ENCODE measurements at places on chromosomes 12 and 14. TPM values are rescaled to one million over a fixed set of nuclear protein-coding genes. Genes with fewer than 3 reads are reported as not detected.
A peak's percentile ranks its signal among the peaks of the same experiment; 100 is the strongest.

- DNase-seq = no peak
These were observed 9.7 kb downstream of the SCN8A start for GRCh38 chr12:51600721-51601120.

DNA sequence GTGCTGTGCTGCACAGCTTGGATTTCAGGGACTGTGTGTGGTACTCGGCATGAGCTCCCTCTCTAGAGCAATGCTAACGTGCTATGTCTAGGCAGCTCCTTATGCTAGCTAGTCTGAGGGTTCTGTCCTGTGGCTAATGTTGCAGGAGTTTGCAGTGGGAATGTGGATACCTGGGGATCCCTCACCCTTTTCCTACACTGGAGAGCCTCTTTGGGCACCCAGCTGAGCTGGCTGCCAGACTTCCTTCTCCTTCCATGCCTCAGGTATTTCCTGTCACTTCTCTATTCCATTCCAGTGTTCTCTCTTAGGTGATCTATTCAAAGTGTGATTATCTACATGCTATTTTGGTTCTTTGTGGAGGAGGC lies 64.9 kb downstream of the FBXO33 start:
- DNase-seq = no peak

GRCh38 chr12:120470150-120470784 lies 719 bp upstream of the SRSF9 start:
- no peak for DNase-seq

DNA sequence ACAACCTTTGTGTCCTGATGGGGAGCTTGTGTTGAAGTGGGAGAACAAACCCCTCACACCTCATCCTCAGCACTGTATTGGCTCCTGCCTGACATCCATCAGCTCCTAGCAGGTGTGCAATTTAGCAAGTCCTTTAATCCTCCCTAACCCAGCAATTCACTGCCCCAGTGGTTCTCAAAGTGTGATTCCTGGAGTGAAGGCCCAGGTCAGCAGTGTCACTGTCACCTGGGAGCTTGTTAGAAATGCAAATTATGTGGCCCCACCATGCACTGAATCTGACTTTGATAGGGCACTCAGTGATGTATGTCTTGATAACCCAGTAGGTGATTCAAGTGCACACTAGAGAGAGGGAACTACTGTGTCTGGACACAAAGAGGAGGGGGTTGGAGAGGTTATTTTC lies 133.6 kb downstream of the FGD4 start:
- no peak for DNase-seq

DNA sequence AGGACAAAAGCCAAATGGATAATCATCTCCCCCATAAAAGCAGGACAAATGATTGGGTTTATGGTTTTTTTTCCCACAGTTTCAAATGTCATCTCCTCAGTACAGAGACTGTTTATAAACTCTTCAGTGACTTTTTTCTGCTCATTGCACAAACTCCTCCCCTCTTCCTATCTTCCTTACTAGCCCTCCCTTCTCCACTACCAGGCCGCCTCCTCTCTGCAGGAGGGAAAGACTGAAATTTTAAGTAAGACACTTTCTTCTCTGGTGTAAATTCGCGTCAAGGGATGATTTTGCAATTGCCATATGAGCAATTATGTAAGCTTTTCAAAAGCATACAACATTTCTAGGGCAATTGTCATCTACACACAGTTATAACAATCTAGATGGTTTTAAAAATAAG lies 37.0 kb downstream of the BTG1 start:
- DNase-seq = peak; percentile 71

DNA sequence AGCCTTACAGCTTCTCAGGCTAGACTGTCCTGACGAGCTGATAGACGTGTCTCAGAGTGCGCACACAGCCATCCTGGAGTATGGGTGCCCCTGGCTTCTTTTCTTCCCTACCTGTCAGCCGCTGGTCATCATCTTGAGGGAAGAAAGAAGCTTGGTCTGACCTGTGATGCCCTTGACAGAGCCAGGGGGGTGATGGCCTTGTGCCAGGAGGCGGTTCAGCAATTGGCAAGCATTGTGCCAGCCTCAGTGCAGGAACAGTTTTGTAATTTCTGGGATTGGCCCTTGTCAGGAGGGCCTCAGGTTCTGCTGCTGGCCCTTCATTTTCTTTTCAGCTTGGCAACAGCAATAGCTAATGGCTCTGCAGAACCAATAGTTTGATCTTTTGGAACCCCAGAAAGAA lies 80.1 kb downstream of the ADCK1 start:
- DNase-seq = no peak

DNA sequence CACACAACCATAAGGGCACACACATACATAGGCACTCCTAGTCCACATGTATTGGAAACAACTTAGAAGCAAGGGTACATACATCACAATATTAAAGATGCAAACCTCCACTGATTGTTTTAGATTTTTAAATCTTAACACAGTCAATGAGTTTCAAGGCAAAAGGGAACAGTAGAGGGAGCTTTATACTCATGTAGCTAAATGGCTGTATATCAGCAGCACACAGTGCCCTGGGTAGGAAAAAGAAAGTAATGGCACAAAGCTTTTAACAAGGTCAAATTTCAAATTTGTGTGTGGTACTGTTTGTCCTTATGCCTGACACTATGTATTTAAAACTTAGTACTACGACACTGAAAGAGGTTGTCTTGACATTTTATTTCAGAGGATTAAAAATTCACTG lies 262.0 kb downstream of the MED13L start:
- peak; percentile 20 for DNase-seq

GRCh38 chr12:68497107-68497506 lies 113.6 kb upstream of the RAP1B start:
- no peak for DNase-seq

GRCh38 chr12:79689061-79689476 lies 1.7 kb downstream of the PAWR start:
- DNase-seq = no peak

DNA sequence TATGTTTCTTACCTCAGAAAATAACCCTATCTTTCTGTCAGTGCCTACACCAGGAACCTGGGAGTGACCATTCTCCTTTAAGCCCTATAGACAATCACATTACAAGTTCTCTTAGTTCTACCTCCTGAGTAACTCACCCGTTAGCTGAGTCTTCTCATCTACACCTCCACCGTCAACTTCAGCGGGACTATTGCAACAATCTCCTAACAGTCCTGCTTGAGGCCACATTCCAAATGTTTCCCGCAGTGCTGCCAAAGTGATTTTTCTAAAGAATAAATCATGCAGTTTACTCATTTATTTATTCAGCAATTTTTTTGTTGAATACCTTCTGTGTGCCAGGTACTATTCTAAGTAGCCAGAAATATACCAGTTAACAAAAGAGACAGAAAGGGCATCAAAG lies 285.0 kb upstream of the GRIP1 start:
- no peak for DNase-seq

- peak; percentile 47 for DNase-seq
These were observed at the start of gene IGFBP6 for GRCh38 chr12:53097564-53098353. Gene IGFBP6, plus strand, starts transcription at chr12:53097667. Its CDS starts 51 bp downstream, at chr12:53097718.

- no peak for DNase-seq
These were observed 11.5 kb downstream of the FLVCR2 start for GRCh38 chr14:75589931-75590330.

DNA sequence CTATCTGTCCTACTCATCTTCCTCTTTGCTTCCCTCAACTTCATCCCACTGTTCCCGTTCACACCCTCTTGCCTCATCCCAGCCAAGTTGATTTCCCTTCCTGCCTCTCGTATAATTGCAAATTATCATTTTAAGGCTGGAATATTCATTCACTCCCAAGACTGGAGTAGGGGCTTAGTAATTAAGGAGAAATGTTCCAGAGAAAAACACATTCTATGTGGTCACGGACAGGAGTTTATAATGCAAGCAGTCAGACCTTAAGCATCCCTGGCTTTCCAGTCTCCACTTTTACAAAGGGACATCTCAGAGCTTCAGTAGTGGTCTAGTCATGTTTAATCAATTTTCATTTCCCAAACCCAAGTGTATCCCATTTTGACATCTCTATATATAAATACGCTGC lies 54.9 kb downstream of the TMEM132D start:
- DNase-seq = no peak

GRCh38 chr12:77687321-77687720 lies 143.4 kb upstream of the NAV3 start:
- DNase-seq = no peak

DNA sequence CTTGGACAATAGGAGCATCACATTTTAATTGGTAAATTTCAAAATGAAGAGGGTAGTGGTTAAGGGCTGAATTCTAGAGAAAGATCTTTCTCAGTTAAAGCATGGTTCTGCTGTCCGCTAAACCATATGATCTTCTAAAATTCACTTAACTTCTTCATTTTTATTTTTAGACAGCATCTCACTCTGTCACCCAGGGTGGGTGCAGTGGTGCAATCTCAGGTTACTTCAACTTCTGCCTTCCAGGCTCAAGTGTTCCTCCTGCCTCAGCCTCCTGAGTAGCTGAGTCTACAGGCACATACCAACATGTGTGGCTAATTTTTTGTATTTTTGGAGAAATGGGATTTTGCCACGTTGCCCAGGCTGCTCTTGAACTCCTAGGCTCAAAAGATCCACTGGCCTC lies 226.7 kb upstream of the ABCD2 start:
- no peak for DNase-seq

GRCh38 chr12:116820064-116820656 lies 61.1 kb downstream of the HRK start:
- no peak for DNase-seq

The SERPINA5 gene
- not detected for total RNA-seq

The GARIN6 gene
- not detected for total RNA-seq

The PRH2 gene
- not detected for total RNA-seq

The KLHL33 gene
- total RNA-seq = not detected

The MLEC gene
- total RNA-seq = 77.4 TPM

The PDZRN4 gene
- not detected for total RNA-seq
